ENCODE measurements at places on chromosomes 11 and 22.

GRCh38 chr11:113475160-113475761 is at the start of gene DRD2:
Gene DRD2 (minus strand): TSS chr11:113475398. CDS start chr11:113424651, 50,747 bp downstream.
- DNase-seq, result no peak

DNA sequence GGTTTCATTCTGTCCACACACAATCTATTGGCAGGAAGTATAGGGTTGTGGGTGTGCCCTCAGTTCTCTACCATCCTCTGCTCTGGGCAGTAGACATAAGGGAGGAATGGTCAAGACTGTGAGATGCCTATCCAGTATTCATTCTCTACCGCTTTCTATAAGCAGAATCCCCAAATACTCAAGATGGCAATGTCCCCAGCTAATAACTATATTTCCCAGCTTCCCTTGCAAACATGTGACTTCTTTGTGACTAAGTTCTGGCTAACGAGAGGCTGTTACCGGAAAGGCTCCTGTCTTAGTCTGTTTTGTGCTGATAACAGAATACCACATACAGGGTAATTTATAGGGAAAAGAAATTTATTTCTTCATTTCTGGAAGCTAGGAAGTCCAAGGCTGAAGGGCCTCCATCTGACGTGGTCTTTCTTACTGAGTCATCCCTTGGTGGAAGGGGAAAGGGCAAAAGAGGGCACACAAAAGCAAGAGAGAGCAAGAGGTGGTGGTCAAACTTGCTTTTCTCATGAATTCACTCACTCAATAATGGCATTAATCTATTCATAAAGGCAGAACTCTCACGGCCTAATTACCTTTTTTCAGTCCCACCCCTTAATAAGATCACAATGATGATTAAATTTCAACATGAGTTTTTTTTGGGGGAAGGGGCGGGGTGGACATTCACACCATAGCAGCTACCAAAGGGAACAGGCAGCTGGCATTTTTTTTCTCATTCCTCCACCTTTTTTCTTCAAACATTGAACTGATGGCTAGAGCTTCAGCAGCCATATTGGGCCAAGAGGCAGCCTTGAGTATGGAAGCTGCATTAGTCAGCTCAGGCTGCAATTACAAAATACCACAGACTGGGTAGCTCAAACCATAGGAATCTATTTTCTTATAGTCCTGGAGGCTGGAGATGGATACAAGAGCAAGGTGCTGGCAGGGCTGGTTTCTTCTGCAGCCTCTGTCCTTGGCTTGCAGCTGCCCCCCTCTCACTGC is 109.7 kb upstream of the OR9Q1 start:
- DNase-seq, result no peak

DNA sequence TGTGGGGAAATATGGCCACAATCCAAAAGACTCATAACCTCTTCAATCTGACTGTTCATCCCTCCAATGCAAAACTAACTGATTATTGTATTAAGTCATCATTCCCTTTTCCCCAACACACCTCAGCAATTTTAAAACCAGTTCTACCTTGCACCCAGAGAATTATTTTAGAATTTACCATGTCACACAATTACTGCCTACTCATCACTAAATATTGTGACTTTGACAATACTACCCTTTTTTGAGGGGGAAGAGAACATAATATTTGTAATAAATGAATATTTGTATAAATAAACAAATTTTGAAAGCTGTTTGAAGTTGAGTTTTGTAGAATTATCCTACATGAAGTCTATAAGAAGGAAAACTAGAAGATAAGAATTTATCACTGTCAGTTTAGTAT is 28.2 kb upstream of the CALCB start:
- DNase-seq, result no peak

DNA sequence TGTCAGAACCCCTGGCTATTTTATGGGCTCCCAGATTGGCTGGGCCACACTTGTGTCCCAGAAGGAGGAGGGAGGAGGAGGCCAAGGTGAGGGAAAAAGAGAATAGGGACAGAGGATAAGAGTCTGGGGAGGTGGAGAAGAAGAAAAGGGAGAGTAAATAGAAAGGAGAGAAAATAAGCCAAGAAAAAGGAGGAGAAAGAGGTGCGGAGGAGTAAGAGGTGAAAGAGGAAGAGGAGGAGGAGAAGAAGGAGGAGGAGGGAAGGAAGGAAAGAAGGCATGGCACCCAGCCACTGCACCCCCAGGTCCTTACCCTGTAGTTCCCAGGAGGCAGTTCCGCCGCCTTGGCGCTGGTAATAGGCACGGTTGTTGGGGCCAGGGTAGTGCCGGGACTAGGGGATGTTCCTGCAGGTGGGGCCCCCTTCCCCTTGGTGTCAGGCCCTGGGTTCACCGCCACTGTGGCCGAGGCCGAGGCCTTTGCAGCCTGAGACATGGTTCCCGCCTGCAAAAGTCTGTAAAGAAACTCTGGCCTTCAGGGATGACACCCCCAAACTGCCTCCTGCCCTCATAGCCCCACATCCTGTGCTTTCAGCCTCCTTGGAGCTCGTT is 1.9 kb downstream of the CRYBB1 start:
- DNase-seq, result no peak

GRCh38 chr11:6703247-6704063 is 20.3 kb upstream of the MRPL17 start:
- DNase-seq, result peak; percentile 25

DNA sequence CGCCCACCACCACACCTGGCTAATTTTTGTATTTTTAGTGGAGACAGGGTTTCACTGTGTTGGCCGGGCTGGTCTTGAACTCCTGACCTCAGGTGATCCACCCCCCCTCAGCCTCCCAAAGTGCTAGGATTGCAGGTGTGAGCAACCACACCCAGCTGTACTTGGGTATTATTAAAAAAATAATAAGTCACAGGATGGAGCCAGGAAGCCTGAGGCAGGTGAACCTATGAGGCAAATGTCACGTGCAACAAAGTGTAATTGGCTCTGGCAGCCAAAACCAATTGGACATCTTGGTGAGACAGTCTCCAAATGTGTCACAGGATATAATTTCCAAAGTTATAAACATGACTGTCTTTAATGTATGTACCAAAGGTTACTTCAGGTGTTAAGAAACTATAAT is 24.0 kb upstream of the MALAT1 start:
- no peak for DNase-seq

DNA sequence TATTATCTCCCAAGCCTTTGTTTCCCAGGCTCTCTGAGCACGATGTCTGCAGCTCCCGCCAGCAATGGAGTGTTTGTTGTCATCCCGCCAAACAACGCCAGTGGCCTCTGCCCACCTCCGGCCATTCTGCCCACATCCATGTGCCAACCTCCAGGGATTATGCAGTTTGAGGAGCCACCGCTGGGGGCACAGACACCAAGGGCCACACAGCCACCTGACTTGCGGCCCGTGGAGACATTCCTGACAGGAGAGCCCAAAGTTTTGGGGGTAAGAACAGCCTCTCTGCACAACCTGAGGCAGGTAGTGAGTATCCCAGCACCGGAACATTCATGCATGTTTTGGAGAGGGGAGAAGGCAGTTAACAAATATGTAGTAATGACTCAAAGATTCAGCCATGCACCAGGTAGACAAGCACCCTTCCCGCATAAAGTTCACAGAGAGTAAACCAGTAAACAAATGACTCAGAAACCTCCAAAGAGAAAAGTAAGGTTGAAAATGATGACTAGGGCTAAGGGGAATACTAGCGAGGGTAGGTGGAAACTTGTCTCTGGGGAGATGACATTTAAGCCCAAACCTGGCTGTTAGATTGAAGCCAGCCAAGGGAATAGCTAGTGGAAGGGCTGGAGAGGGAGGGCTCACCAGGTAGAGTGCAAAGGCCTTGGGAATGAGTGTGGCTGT is 7.2 kb downstream of the MS4A15 start:
- DNase-seq, result no peak

DNA sequence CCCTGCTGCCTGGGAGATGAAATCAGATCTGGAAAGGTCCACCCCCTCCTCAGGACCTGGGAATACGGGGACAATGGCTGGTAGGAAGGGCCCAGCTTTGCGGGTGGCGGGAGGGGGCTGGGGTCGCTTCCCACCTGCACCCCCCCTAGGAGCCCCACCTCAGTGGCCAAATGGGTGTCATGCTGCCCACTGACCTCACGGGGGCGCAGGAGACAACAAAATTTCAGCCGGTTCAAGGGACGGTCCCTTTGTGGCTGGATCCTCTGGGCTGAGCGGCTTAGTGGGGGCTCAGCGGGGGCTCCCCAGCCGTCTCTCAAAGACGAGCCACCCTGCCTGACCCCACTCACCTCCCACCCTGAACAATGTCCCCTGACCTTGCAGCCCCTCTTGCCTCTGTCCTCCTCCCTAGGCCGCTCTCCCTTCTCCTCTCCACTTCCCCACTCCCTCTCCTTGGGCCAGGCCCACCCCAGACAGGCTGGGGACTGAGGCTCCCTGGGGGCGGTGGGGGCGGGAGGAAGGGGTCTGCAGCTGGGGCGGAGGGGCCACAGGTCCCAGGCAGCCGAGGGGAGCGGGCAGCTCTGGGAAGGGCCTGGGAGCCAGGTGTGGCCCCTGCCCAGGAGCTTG is 39.3 kb upstream of the H19 start:
- no peak for DNase-seq

GRCh38 chr11:103086461-103086860 is 5.5 kb downstream of the DCUN1D5 start:
- no peak for DNase-seq

- no peak for DNase-seq
Observed at GRCh38 chr11:17379383-17380180, 8.9 kb downstream of the KCNJ11 start.

- DNase-seq, result no peak
Observed at GRCh38 chr22:19480173-19480568, 451 bp downstream of the CDC45 start.

DNA sequence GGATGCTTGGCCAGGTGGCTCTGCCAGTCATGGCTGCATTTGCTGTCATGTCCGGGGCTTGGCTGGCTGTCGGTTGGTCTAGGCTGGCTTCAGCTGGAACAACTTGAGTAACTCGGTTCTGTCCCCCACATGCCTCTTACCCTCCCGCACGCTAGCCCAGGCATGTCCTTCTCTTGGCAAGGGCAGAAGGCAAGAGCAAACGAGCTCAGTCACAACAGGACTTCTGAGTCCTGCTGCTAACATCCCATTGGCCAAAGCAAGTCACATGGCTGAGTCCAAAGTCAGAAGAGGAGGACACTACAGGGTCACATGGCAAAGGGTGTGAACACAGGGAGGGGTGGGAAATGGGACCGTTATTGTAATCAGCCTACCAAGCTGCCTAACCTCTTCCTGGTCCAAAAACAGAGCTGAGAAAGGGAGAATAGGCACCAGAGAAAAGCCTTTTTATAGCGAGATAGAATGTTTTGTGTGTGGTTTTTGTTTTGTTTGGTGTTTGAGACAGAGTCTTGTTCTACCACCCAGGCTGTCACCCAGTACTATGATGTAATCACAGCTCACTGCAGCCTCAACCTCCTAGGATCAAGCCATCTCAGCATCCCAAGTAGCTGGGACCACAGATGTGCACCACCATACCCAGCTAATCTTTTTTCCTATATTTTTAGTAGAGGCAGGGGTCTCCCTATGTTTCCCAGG is 81.9 kb downstream of the MN1 start:
- no peak for DNase-seq

DNA sequence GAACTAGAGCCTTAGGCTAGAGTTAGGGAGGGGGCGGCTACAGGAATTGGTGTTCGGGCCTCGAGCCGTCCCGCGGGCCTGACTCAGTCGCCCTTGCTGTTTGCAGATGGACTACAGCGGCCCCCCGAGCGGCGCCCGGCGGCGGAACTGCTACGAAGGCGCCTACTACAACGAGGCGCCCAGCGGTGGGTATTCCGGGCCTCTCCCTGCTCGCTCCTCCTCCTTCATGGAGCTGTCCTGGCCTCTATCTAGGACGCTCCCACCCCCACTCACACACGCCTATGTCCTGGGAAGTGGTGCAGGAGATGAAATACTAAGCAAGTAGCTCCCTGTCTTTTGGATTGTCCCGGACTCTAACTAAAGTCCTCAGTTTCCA is 1.4 kb downstream of the MYOD1 start:
- no peak for DNase-seq

DNA sequence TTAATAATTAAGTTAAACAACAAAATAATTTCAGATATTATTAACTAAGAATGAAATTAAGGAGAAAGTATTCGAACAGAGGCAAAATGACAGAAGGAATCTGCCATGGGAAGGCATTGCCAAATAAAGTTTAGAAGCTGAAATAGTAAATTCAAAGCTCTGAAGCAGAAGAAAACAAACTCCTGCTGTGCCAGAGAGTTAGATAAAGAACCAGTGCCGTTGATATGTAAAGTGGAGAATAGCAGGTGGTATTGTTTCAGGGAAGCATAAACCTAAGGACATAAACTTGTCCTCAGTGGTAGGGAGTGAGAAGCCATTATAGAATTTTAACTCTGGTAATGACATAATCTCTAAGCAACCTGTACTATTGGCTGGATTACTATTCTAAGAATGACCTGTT is 2.7 kb upstream of the HBG2 start:
- peak; percentile 60 for DNase-seq

DNA sequence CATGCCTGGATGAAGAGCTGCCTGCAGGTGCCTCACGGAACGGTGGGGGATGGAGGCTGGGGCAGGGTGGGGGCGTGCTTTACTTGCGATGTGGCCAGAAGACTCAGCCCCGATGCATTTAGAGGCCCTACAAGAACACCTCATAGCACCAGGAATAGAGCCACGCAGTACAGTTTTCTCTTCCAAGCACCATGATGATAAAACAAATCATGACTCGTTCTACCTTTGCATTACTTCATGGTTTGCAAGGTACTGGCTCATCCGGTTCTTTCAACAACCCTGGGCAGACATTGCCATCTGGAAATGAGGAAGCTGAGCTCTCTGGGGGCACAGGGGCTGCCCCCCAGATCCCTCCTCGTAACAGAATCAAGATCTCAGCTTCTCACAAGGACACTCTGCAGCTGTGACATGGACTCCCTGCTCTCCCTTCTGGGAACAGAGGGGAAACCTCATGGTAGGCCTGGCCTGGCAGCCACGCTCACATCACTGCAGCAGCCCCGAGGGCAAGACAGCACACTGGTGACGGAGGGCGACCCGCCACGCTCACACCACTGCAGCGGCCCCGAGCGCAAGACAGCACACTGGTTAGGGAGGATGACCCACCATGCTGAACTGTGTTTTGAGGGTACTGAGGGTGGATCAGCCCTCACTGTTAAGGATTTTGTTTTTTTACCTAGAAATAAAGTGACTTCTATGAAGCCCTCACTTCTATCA is 46.9 kb downstream of the PHF21B start:
- no peak for DNase-seq

- no peak for DNase-seq
Observed at GRCh38 chr22:45996241-45997076, 19.5 kb upstream of the WNT7B start.

DNA sequence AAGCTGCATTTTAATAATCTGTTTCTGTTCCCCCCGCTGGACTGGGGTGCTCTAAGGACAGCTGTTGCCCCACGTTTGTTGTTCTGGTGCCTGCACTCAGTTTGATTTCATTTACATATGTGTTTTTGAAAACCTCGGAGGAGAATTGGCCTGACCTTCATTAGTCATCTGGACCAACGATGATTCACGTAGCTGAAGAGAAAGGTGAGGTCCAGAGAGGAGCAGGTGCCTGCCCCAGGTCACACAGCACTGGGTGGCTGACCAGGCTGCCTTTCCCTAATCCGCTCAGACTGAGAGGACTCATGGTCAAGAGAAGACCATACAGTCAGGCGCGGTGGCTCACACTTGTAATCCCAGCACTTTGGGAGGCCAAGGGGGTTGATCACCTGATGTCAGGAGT is 3.8 kb downstream of the CSDC2 start:
- DNase-seq, result no peak

GRCh38 chr11:30356391-30356790 is 33.5 kb downstream of the ARL14EP start:
- DNase-seq, result no peak

GRCh38 chr11:103948187-103948763 is 88.2 kb upstream of the DDI1 start:
- DNase-seq, result no peak

- DNase-seq, result no peak
Observed at GRCh38 chr11:106714199-106714598, 304.1 kb downstream of the GUCY1A2 start.

- peak; percentile 3 for DNase-seq
Observed at GRCh38 chr11:11931461-11932055, 76.9 kb downstream of the DKK3 start.
